ENCODE measurements at places on chromosomes 16 and 17.

- no peak for DNase-seq
These were observed 8.3 kb downstream of the GINS2 start for GRCh38 chr16:85680352-85680944.

DNA sequence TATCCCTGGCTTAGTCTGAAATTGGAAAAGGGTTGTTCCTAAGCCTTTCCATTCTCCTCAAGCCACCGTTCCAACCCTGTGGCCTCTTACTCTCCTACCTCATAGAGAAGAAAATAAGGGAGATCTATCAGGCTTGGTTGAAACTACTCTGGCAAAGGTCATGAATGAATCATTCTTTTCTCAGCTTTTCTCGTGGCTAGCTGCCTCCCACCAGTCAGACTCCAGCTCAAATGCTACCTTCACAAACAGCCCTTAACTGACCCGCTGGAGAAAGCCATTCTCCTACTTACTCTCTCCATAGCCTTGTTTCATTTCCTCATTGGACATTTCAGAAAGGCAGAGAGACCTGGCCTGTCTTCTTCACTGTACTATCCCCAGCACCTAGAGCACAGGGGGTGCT lies 8.9 kb downstream of the MYH10 start:
- no peak for DNase-seq

- peak; percentile 70 for DNase-seq
These were observed 1.6 kb upstream of the GAST start for GRCh38 chr17:41710472-41711090.

DNA sequence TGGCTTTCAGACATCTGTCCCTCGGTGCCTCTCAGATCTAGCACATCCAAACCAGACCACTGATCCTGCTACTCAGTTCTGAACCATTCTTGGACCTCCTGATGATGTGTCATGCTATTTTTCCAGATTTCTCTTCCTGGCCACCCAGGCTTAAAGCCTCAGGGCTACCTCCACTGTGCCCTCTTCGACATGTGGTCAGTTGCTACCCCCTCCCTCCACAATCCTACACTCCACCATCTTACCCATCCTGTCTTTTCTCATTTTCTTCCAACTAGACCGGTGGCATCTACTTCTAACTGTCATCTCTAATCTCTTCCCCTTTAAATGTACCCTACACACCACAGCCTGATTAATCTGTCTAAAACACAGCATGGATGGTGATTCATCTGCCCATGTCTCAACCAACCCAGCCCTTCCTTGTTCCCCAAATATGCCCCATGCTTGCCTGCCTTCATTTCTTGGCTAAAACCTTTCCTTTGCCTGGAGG lies 478.6 kb downstream of the SLC39A11 start:
- no peak for DNase-seq

DNA sequence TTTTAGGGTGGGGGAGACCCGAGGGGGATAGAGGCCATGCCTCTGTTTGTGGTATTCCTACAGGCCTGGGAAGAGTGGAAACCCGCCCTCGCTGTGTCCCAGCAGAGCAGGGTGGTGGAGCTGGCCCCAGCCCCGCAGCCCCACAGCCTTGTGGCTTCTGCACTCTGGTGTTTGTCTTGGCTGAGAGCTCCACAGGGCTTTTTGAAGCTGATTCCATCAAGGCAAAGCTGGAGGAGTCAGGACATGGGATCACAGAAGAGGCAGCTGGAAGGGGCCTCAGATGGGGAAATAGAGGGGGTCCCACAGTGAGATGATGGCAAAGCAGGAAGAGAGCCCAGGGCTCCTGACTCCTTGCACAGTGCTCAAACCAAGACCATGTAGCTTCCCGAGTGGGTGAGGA lies 5.0 kb upstream of the WFIKKN2 start:
- no peak for DNase-seq

GRCh38 chr16:16908077-16908476 lies 529.1 kb downstream of the NPIPA7 start:
- DNase-seq = no peak

- DNase-seq = peak; percentile 31
These were observed 17.5 kb downstream of the COG7 start for GRCh38 chr16:23435500-23435899.

DNA sequence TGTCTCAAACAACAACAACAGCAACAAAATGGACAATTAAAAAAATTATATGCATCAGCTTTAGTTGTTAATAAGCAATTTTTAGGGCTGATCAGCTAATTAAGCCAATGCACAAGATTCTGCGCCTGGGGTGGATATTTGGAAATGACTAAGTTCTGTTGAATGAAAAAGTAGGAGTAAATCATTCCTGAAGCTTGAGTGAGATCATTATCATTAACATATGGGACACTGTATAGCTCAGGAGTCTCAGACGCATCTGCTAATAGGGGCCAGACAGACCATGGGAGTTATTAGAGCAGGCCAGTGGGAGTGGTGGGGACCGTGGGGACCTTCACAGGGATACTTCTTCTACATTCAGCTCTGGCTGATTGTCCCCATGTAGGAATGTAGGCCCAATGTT lies 22.8 kb downstream of the IRX5 start:
- DNase-seq = no peak

DNA sequence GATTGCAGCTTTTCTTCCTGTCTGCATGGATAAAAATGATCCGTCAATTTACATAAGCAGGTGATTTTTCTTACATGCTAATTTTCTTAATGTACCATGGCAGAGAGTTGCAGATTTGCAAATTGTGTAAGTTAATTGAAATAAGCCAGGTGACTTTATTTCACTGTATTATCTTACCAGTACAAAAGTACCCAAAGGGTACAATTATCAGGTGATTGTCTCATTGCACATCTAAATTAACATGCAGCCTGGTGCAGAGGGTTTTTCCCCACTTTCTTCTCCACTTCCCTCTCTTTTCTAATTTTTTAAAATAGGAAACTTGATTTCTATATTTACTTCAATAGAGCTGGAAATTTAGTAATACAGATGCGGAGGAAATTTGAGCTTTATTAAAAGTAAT lies 11.2 kb downstream of the NLK start:
- no peak for DNase-seq

GRCh38 chr17:49556223-49556943 lies 19.3 kb upstream of the NXPH3 start:
- DNase-seq = peak; percentile 18

GRCh38 chr16:12188061-12188934 lies 211.8 kb downstream of the SNX29 start:
- peak; percentile 17 for DNase-seq

DNA sequence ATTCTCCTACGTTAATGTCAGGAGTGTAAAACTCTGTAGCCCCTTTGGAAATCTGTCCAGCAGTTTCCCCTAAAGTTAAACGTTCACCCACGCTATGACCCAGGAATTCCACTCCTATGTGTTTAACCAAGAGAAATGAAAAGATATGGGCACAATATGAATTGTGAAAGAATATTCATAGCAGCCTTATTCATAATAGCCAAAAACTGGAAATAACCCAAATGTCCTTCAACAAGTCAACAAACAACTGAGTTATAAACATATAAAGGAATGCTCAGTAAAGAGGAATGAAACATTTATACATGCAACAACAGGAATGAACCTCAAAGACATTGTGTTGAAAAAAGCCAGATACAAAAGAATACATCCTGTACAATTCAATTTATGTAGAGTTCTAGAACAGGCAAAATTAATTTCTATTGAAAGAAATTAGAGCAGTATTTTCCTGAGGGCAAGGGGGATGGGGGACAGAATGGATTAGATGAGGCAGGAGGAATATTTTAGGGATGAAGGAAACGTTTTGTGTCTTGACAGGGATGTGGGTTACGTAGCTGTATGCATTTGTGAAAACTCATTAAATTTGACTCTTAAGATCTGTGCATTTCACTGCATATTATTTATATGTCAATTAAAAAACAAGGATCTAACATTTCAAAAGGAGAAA lies 286.7 kb upstream of the CDH5 start:
- no peak for DNase-seq

DNA sequence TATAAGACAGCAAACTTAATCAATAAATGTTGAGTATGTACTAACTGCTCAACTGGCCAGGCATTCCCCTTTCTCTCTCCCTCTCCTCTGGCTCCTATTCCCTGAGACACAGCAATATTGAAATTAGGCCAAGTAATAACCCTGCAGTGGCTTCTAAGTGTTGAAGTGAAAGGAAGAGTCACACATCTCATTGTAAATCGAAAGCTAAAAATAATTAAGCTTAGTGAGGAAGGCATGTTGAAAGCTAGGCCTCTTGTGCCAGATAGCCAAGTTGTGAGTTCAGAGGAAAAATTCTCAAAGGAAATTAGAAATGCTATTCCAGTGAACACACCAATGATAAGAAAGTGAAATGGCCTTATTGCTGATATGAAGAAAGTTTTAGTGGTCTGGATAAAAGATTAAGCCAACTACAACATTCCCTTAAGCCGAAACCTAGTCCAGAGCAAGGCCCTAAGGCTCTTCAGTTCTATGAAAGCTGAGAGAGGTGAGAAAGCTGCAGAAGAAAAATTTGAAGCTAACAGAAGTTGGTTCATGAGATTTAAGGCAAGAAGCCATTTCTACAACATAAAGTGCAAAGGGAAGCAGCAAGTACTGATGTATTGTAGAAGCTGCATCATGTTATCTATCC lies 35.4 kb upstream of the ABCC11 start:
- no peak for DNase-seq

GRCh38 chr17:32964541-32964940 lies 27.1 kb upstream of the SPACA3 start:
- DNase-seq = no peak

GRCh38 chr16:73028263-73028662 lies 19.7 kb downstream of the ZFHX3 start:
- DNase-seq = no peak

DNA sequence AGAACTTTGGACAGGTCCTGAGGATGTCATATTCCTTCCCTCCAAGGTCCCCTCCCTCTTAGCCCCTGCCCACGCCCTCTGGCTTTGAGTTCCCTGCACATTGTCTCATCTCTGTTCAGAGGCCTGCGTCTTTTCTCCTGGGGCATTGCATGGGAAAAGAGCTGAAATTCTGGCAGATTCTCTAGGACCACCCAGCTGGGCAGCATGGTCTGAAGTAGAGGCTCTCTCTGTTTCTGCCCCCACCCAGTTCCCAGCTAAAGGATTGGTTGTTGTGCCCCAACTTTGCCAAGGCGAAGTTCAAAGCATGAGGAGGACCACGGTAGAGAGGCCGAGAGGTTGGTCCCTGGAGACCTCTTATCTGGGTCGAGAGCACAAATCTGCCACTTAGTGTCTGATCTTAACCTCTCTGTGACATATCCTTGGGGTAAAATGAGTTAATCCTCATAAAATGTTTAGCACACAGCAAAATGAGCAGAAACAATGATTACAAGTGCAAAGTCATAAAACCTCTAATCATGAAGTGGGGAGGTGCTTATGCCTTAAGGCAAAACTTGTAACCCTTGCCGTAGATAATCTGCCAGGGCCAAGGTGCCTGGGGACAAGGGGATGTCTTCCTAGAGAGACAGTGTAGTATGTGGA lies 2.4 kb downstream of the ABAT start:
- DNase-seq = no peak

- peak; percentile 19 for DNase-seq
These were observed 87.1 kb upstream of the HS3ST2 start for GRCh38 chr16:22726868-22727267.

GRCh38 chr17:11240041-11240840 lies 772 bp upstream of the SHISA6 start:
- DNase-seq = no peak

GRCh38 chr16:6493555-6493954 lies 839.1 kb upstream of the RBFOX1 start:
- DNase-seq = no peak

DNA sequence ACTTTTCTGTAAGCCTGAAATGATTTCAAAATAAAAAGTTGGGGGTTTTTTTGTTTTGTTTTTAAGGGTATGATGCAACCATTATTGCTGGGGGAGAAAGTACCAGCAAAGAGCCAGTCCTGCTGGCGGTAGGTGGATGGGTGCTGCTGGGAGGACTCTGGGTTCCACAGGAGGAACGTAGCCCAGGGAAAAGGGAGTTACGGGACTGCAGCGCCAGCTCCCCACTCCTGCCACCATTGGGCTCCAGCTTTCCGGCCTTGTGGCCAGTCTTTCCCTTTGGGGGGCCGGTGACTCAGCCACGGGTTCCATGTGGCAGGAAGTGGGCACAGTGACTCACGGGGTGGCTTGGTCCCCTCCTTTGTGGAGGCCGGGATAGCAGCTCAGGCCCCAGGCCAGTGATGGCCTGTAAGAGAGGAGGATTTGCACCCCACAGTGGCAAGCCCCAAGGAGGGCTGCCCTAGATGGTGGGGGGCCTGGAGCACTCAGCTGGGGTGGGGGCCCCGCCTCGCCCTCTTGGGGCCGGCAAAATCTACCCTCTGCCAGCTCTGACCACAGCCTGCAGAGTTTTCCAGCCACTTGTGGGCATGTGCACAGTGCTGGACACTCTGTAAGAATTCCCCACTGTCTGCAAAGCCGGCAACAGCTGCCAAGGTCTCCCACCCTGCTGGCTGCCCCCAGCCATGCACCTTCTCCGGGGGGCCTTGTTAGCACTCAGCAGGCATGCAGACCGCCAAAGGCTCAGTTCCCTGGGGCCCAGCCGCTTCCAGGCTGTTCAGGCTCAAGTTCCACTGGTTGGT lies 30.4 kb downstream of the SOCS3 start:
- no peak for DNase-seq

GRCh38 chr17:16516594-16517051 lies 24.6 kb upstream of the LRRC75A start:
- no peak for DNase-seq

DNA sequence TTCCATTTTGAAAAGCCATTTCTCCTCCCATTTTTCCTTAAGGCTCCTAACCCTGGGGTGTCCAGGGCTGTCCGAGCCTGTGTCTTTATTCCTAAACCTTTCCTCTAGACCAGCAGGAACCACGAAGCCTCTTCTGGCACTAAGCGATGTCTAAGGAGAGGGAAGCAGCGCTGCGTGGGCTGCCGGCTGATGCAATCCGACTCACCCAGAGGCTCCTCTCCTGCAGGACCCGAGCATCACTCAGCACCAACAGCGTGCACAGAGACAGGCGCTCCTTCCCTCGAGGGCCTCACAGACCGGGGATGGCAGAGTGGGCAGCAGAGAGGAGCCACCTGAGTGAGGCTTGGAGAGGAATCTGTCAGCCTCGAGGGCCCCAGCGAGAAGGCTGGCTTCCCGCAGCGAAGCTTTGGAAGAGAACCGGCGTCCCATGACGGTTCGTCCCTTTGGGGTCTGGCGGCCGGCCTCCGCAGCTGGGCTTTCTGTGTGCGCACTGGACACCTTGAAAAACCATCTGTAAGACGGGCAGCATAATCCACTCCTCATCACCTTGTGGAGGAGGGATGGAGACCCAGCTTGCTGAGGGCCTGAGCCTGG lies 174.3 kb downstream of the FOXL1 start:
- DNase-seq = no peak

DNA sequence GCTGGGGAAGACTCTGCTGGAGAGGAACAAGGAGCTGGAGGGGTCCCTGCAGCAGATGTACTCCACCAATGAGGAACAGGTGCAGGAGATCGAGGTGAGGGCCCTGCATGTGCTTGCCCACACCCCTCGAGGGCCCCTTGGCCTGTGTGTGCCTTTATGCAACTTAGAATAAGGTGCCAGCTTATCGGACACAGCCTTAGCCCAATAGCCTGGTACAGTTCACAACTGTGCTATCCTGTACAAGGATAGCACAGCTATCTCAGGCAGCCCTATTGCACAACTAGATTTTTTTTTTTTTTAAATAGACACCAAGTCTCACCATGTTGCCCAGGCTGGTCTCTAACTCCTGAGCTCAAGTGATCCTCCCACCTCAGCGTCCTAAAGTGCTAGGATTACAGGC lies 12.1 kb downstream of the CDR2L start:
- DNase-seq = no peak

Data from NCI-H748 treated with DMSO at 0.1 percent for 48 hours (cell line).